ENCODE measurements at places on chromosomes 2 and 18. TPM values are rescaled to one million over a fixed set of nuclear protein-coding genes. Genes with fewer than 3 reads are reported as not detected.

Gene KCNS3
- polyA plus RNA-seq, result 13.9 TPM

Gene MYO5B
- 60.7 TPM for polyA plus RNA-seq

Gene CCDC85A
- polyA plus RNA-seq, result not detected

Gene MCFD2
- 15.6 TPM for polyA plus RNA-seq

Gene LYPD1
- not detected for polyA plus RNA-seq

DNA sequence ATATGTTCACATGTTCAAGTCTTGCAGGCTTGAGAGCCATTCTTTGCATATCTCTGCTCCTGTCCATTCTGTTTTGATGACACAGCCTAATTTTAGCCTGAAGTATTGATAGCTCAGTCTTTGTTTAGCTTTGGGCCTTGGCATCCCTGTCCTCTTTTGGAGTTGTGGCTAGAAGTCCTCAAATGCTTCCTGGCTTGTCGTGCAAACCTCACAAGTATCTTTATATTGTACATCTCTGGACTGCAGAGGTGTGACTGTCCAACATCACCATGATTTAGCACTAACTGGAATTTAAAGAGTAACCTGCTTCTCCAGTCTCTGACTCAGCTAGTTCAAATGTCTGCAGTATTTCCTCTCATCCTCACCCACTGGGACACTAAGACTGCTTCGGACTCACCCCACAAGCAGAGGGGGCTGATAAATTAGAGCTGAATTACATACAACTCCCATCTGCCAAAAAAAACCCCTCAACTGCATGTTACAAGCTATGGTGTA, 11.7 kb downstream of the PFN4 start:
- no peak for DNase-seq

DNA sequence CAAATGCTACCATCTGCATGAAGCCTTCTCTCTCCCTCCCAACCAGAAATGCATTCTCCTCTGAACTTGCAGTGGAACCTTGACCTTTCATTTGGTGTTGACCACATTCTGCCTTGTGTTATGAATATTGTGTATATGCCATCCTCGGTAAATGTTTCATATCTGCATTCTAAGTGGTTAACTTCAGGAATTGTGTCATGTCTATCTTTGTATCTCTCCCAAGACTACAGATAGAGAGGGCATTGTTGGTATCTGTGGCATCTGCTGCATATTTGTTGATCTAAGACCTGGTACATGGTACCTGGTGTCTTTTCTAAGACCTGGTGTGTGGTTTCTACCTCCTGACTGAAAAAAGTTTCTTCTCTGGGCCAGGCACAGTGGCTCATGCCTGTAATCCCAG, 34.0 kb downstream of the CASP10 start:
- no peak for DNase-seq

GRCh38 chr18:28116461-28116860, 60.5 kb downstream of the CDH2 start:
- DNase-seq, result no peak

GRCh38 chr2:169670215-169670651, 24.0 kb downstream of the CFAP210 start:
- no peak for DNase-seq

GRCh38 chr2:157182204-157182709, 75.2 kb upstream of the GALNT5 start:
- DNase-seq, result no peak

- DNase-seq, result no peak
These were observed 8.2 kb upstream of the CABLES1 start for GRCh38 chr18:23127090-23127489.
